Glomerular endothelial cell (primary cell): ENCODE measurements at places on chromosomes 11 and 22. TPM values are rescaled to one million over a fixed set of nuclear protein-coding genes. Genes with fewer than 3 reads are reported as not detected.

Gene SCGB1D2
- not detected in 2 replicates for total RNA-seq

Gene AIFM3
- total RNA-seq: 0.18 TPM in 1 of 2 replicates, not detected in the other

Gene KDM4D
- total RNA-seq: 0.58 and 0.99 TPM in 2 replicates

Gene KRTAP5-8
- not detected in 2 replicates for total RNA-seq

Gene ST14
- 0.12 TPM in 1 of 2 replicates, not detected in the other for total RNA-seq

Gene PLAAT4
- total RNA-seq: 8.8 and 31.9 TPM in 2 replicates

Gene OR51B5
- total RNA-seq: not detected in 2 replicates

Gene PATE2
- 0.93 TPM in 1 of 2 replicates, not detected in the other for total RNA-seq

Gene PPM1F
- total RNA-seq: 202 and 208 TPM in 2 replicates

Gene OR51E1
- not detected in 2 replicates for total RNA-seq

Gene INS
- total RNA-seq: not detected in 2 replicates

Gene CYB5R2
- total RNA-seq: 2.4 and 3.2 TPM in 2 replicates

Gene OR56A1
- total RNA-seq: under 0.01 TPM in 1 of 2 replicates, not detected in the other

Gene ROBO4
- total RNA-seq: 605 and 785 TPM in 2 replicates

Gene CNTN5
- not detected in 2 replicates for total RNA-seq

Gene VSIG10L2
- total RNA-seq: not detected in 2 replicates

Gene EP300
- 62.8 and 68.1 TPM in 2 replicates for total RNA-seq

Gene TRIM49
- total RNA-seq: not detected in 2 replicates

Gene FIBIN
- not detected in 2 replicates for total RNA-seq

Gene BEST1
- total RNA-seq: not detected in 2 replicates

Gene MRPL23
- 105 and 166 TPM in 2 replicates for total RNA-seq
